ENCODE measurements at places on chromosomes 3 and 15.
A peak's percentile ranks its signal among the peaks of the same experiment; 100 is the strongest.

DNA sequence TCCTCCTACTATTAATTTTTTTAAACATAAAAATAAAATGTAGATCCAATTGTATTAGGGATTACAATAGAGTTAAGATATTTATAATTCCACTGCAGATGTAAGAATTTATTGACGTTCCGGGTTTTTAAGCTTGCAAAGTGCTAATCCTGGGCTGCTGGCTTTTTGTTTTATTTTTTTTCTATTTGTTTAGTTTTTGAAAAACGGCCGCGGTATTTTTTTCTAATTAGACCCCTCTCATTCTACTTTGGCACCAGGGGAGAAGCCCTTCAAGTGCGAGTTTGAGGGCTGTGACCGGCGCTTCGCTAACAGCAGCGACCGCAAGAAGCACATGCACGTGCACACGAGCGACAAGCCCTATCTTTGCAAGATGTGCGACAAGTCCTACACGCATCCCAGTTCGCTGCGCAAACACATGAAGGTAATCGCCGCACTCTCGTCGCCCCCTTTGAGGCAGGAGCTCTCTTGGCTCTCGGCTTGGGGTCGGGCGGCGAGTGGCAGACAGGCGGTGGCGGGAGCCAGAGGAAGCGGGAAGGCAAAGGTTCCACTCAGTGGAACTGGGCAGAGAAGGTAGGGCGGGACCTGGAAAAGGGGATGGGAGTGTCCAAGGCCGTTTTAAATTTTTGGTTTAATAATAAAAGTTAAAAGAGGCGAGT, 3.2 kb downstream of the ZIC1 start:
- no peak for DNase-seq

DNA sequence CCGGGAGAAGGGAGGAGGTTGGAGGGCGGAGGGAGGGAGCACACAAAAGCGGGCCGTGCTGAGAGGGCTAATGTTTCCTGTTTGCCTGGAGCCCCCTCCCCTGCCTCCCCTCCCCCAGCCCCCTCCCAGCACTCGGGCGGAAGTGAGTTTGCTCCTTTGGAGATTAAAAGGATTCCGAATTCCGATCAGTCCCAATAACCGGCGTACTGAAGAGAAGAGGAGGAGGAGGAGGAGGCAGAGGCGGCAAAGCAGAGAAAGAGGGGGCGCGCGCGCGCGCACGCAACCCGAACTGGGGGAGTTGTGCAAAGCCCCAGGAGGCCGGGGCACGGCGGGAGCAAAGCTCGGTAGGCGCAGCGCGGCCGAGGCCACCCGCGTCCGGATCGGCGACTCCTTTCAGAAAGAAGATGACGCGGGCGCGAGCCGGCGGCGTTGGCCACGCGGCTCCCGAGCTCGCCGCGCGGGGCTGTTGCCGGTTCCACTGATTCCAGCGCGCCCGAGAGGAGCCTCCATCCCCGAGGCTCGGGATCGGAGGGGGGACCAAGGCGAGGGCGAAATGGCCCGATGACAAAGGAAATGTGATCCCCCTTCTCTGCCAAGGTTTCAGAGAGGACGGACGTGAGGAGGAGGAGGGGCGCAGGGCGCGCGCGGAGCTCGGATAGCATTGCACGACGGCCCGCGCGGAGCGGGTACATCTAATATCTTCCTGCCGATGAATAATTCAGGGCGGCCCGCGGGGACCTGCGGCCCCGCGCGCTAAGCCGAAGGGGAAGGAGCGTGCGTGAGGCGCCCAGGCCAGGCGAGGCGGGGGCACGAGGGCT, 1.1 kb upstream of the TRIM71 start:
- DNase-seq: peak; percentile 6

GRCh38 chr3:67031986-67032385, 33.9 kb downstream of the KBTBD8 start:
- no peak for DNase-seq

DNA sequence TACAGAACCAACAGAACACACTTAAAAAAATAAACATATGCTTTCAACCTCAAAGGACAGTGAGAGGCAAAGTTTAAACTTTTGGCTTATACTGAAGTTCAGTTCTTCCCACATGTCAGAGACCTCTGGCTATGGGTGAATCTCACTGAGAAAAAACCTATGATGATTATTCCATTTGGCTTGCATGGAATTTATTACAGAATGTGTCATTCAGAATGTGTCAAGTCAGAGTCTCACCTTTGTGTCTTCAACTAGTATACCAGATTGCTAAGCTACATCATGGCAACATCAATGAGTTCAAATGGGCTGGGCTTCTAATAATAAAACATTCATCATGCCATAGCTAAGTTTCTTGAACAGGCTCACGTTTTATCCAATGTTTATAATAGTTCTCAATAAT, 987.0 kb downstream of the NTRK3 start:
- no peak for DNase-seq

DNA sequence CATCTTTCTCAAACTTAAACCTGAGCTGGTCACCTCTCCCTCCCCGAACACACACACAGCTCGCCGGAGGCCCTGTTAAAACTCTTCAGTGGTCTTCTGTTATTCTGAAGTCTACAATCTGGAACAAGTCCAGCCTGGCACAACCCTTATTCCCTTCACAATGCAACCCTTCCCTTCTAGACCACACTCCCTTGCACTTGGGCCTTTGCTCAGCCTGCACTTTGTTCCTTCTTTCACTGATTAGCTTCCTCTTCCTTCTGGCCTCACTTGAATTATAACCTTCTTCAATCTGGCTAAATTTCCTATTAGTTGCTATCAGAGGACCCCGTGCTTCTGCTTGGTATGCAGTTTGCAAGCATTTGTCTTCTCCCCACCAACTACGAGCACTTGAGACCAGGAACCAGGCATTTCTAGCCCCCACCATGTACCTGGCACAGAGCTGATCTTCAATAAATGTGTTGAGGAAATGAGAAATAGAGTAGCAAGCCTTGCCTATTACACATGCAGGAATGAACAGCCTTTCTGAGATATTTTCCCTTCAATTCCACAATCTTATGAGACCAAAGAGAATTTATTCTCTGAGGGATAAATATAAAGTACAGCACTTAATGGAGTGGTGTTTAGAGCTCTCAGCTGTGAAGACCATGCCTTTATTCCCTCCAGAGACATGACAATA, 663.1 kb upstream of the ADAMTS9 start:
- no peak for DNase-seq

- no peak for DNase-seq
These were observed 272.5 kb downstream of the ABHD5 start for GRCh38 chr3:43963208-43963607.

GRCh38 chr3:70186221-70186620, 126.2 kb downstream of the MDFIC2 start:
- DNase-seq: no peak

DNA sequence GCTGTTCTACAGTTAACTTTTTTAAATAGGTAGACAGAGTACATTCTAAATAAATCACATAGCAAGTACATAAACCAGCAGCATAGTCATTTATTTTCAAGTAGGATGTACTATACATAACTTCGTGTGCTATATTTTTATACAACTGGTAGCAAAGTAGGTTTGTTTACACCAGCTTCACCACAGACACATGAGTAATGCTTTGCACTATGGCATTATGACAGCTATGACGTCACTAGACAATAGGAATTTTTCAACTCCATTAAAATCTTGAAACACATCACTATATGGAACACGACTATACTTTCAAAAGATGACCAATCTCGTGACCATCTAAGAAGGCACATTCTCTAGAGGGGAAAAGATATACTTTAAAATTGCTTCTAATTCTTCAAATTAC, 3.5 kb downstream of the TEX55 start:
- DNase-seq: no peak

DNA sequence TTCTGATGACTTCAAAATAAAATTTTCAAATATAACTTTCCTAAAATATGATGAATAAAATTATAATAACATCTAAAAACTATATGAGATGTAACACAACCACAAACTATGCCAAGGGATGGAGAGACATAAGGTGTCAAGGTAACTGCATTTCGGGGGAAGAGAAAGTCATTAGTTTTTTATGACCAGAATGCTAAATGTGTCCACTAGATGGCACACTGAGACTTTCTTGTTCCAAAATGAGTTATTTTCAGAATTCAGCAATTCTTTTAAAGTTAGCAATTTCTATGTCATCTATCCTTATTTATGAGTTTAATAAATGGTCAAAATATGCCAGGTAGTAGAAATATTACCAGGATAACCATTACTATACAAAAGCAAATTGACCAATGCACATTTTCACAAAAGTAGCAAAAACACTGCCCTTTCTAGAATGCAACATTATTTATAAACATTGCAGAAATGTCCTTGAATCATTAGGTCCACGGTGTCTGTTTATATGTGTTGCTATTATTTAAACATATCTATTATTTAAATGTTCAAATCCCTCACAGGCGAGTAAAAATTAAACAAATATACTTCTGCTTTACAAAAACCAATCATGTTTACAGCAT, 374.2 kb downstream of the PLCL2 start:
- DNase-seq: peak; percentile 12

DNA sequence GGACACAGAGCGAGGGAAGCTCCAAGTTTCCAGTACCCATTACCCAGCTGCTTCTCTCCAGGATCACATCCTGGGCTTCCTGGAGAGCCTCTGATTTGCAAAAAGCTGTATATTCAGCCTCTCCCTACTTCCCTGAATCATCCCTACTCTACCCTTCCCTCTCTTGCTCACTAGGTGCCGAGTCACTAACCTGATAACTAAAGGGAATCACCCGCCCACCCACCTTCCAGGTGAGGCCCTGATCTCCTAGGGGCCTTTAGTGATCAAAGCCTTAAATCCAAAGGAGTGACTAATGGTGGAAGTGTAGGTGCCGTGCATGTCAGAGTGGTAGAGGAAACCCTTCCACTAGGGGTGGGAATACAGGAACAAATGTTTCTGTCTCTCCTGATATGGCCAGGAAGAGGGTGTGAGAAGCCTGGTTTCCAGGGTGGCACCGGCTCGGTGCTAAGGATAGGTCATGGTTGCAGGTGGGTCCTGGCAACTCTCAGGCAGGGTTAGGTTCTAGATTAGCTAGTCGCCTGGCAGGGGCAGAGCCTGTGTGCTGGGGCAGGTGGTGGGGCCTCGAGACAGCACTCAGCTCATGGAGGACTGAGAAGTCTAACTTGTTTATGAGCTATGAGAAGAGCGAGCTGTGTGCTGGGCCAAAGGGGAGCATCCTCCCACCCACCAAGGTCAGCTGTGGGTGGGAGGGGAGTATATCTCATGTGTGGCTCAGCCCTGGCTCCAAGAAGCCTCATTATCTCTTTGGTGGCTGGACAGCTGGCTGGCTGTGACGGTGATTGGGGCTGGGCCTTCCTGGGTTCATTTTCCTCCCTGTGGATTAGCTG, 10.1 kb downstream of the SEMA7A start:
- DNase-seq: no peak

DNA sequence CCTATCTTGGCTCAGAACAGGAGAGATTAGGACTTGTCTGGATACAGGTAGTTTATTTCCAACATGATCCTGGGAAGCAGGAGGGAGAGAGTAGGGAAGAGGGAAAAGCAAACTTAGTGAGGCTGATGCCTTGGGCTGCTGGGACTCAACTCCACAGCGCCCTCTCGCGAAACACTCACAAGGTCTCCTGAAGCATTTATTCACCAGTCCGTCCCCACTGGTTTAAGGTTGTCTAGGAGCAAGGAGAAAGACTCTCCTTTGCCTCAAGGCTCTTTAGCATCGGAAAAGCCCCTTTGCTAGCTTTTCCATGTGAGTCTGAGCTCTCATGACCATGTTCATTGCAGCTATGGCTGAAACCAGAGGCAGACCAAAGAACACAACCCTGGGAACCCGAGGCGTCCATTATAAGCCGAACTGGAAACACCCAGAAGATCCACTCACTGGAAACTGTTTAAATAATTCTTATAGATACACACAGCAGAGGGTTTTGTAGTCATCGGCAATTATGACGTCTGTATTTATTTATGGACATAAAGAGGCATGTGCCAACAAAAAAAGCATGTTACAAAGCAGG, 244.5 kb downstream of the CD47 start:
- DNase-seq: no peak

DNA sequence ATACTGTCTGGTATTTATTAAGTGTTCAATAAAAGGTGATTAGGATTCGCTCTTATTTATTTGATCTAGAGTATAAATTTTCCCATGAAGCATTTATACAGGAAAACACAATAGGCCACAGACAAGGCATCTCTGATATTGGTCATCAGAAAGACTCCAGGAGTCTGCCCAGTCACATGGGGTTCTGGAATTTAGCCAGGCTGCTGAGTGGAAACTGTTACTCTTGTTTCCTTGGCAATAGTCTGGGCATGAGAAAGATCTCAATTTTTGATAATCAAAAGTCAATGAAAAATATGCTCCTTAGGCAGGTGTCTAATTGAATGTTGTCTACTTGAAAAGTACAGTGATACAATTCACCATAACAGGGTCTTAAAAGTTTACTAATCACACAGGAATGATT, 161.2 kb downstream of the FRMD5 start:
- DNase-seq: no peak

DNA sequence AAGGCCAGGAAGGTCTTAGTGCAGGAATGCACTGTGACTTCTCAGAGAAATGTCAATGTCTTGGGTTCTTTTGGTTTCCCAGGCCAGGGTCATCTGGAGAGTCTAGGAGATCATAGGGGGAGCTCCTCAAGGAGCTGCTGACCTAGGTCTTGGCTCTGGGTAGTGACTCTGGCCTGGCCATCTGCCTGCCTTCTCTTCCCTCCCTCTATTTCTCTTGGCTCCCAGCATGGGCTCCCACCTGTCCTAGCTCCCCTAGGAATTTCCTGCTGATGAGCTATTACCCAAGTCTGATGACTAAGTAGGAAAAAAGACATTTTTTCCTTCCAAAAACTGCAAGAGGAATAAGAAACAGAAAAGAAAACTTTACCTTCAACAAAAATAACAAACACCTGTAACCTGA, 57.4 kb downstream of the BSN start:
- no peak for DNase-seq

DNA sequence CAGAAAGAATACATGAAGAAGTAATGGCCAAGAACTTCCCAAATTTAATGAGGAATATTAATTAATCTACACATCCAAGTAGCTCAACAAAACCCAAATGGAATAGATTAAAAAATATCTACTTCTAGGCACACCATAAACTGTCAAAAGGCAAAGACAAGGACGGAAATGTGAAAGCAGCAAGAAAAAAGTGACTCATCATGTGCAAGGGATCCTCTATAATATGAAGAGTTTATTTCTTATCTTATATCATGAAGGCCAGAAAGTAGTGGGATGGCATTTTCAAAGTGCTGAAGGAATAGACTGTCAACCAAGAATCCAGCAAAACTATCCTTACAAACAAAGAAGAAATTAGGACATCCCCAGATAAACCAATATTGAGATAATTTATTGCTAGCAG, 73.9 kb upstream of the PRICKLE2 start:
- no peak for DNase-seq

GRCh38 chr3:127720161-127720823, 47.5 kb downstream of the ABTB1 start:
- DNase-seq: no peak

DNA sequence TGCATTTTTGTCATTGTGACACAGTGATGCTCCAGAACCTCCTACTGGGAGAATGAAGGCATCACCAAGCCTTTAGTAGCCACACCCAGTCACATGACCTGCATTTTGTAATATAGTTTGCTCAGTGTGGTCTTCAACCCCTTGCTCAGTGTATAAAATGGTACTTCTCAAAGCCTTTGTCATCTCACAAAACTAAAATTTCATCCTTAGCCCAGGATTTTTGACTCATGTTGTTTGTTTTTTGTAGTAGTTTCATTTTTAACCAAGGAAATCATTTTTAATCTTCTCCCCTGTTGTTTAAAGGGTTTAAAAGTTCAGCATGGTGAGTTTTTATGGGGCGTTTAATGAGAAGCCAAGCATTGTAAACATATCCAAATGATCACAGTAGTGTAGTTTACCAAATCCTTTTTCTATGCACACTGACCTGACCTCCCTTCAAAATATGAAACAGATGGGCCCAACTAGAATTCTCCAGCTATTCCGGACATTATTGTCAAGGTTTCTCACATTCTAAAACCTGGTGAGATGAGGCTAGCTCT, 123.5 kb upstream of the IL12A start:
- peak; percentile 42 for DNase-seq

Measured in DMS79 treated with DMSO at 0.1 percent for 48 hours (cell line).